ENCODE measurements at places on chromosomes 4 and X. TPM values are rescaled to one million over a fixed set of nuclear protein-coding genes. Genes with fewer than 3 reads are reported as not detected.

Gene FAM47A
- not detected for total RNA-seq

Gene PLXNB3
- 4.5 TPM for total RNA-seq

- DNase-seq, result no peak
Measured at GRCh38 chr4:138766332-138766731, 249.2 kb upstream of the NOCT start.

DNA sequence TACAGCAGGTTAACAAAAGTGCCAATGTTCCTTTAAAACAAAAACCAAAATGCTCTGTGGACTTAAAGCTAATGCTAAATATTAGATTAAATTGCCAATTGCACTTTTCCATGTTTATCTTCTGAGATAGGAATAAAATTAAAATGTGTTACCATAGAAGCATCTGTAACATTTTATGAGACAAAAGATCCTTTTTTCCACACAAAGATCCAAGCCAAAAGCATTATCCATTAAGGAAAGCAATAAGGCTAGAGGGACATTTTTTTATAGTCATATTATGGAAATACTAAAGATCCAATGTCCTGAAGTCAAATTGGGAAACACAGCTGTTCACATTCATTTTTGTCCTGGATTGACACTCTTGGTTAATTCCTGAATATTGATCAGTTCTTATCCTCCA, 73.6 kb downstream of the PALLD start:
- DNase-seq, result no peak

GRCh38 chr4:66300336-66300934, 630.1 kb upstream of the EPHA5 start:
- DNase-seq, result no peak

Gene OTUD5
- 30.0 TPM for total RNA-seq

GRCh38 chr4:142574306-142574705, 271.8 kb downstream of the INPP4B start:
- DNase-seq, result no peak

- DNase-seq, result no peak
Measured at GRCh38 chr4:66972087-66972486, 573.2 kb downstream of the CENPC start.

DNA sequence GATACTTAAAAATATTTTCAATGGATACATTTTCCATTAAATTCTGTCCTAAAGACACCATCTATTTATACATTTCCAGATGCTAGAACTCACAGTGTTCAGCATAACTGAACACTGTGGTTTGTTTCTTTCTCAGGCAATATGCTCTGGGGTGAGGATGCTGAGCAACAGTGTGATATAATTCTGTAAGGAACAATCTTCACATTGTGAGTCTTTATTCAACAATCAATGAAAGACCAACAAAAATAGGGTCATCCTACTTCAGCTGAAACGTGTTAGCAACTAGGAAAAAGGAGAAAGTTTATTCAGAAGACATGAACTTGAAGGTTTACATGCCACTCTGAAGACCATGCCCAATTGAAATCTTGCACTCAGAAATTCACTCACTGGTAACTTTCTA, 284.8 kb downstream of the UNC5C start:
- DNase-seq, result no peak

- DNase-seq, result no peak
Measured at GRCh38 chr4:2812612-2813354, 19.9 kb downstream of the SH3BP2 start.

GRCh38 chrX:130285069-130285620, 16.4 kb upstream of the ZNF280C start:
- DNase-seq, result no peak

Gene SYNPO2
- 0.37 TPM for total RNA-seq

GRCh38 chrX:94695910-94696309, 1021.9 kb downstream of the FAM133A start:
- DNase-seq, result no peak

Gene GRID2
- not detected for total RNA-seq

DNA sequence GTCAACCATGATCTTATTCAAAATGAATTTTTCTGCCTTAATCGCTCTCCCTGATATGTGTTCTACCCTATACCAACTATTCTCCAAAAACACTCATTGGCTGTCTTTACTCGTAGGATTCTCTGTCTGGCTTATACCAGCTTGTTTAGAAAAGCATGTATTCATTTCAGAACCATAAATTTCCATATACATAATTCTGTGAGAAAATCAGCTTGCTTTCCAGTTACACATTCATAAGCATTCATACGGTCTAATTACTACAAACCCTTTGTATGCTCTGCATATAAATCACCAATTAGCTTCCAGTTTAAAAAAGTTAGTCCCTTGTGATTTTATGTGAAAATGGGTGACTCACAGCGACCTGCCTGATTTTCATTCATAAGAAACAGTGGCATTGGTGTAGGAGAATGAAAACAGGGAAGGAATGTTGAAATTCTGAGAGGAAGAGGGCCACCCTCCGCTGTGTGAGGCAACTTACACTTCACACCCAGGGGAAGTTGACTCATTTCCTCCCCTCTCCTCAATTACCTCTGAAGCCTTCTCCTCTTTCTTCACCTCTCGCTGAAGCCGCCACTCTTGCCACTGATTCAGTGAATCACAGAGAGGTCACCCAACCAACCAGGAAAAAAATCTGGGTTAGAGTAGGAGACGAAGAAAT, 63.3 kb downstream of the MEPE start:
- DNase-seq, result peak; percentile 100

- DNase-seq, result no peak
Measured at GRCh38 chr4:38610966-38611431, 53.0 kb upstream of the KLF3 start.

DNA sequence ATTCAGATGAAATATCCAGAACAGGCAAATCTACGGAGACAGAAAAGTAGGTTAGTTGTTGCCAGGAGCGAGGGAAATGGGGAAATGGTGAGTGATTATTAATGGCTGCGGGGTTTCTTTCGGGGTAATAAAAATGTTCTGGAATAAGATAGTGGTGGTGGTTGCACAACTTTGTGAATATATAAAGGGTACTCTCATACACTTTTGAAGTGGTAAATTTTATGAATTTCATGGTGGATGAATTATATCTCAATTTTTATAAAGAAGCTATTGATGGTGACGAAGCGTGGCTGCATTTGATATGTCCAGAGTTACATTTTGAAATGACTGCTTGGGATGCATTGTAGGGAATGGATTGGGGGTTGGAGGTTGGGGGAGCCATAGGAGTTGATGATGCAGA, 16.3 kb downstream of the FAM47E start:
- no peak for DNase-seq

DNA sequence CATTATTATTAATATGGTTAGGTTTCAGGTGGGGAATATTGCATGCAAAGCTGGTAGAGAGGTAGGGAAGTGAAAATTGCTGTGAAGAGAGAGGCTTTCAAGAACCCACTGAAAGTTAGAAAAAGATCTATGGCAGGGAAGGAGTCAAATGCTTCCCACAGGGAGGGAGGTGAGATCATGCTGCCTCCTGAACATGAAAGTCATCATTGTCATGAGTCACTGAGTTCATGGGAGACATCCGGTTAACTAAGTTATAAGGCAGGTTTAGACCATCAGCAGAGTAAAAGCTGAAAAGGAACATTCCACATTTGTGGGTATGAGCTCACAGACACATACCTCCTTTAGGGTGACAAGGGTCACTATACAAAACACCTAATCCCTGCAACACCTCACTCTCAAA, 16.2 kb downstream of the GATB start:
- DNase-seq, result peak; percentile 96

GRCh38 chrX:41148553-41148952, 63.3 kb downstream of the USP9X start:
- DNase-seq, result peak; percentile 77

DNA sequence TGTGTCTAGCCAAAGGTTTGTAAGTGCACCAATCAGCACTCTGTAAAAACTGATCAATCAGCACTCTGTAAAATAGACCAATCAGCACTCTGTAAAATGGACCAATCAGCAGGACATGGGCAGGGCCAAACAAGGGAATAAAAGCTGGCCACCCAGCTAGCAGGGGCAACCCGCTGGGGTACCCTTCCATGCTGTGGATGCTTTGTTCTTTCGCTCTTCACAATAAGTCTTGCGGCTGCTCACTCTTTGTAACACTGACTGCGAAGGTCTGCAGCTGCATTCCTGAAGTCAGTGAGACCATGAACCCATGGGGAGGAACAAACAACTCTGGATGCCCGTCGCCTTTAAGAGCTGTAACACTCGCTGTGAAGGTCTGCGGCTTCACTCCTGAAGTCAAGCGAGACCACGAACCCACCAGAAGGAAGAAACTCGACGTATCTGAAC, 14.3 kb downstream of the HNRNPDL start:
- DNase-seq, result no peak

Gene ZCCHC18
- 1.2 TPM for total RNA-seq

DNA sequence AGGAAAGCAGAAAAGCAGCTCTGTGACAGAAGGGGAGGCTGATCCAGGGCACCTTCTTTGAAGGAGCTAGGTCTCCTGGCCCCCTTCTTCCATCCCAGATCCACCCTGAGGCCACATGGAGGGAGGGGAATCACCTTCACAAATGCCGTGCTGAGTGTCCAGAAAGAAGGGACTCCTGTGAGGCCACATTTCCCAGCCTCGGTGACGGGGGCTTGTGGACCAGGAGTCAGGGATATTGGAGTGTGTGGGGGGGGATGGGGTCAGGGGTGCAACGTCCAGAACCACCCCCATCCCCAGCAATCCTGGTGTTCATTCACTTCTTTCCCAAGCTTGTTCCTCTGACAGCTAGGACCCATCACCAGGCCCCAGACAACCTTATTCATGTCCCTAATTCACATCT, 4.7 kb downstream of the TIMM17B start:
- no peak for DNase-seq

GRCh38 chr4:167893531-167893930, 198.8 kb upstream of the ANXA10 start:
- no peak for DNase-seq

DNA sequence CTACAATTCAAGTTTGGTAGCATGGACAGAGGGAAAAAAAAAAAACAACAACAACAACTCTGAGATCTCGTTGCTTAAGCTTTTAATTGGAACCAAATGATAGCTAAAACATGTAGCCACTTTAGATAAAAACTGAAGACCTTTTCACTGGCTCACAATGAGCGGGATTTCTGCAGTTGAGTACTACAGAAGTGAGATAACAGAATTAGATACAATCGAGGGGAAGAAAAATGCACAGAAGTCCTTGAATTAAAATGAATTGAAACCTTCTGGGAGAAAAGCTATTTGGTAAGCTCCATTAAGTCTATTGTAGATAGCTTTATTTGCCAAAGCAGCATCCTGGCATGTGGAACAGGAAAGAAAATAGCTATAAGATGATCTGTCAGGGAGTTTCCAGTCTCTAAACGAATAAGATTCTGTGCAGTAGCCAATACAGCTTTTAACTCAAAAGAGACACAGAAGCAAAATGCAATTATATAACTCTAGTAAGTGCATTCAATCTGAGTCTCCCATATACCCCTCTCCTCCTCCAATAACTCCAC, 248.5 kb downstream of the ENOX2 start:
- DNase-seq, result no peak

Gene CLNK
- not detected for total RNA-seq

- no peak for DNase-seq
Measured at GRCh38 chrX:10798041-10798440, 177.7 kb upstream of the MID1 start.

- DNase-seq, result no peak
Measured at GRCh38 chr4:19298998-19299397, 952.7 kb upstream of the SLIT2 start.

DNA sequence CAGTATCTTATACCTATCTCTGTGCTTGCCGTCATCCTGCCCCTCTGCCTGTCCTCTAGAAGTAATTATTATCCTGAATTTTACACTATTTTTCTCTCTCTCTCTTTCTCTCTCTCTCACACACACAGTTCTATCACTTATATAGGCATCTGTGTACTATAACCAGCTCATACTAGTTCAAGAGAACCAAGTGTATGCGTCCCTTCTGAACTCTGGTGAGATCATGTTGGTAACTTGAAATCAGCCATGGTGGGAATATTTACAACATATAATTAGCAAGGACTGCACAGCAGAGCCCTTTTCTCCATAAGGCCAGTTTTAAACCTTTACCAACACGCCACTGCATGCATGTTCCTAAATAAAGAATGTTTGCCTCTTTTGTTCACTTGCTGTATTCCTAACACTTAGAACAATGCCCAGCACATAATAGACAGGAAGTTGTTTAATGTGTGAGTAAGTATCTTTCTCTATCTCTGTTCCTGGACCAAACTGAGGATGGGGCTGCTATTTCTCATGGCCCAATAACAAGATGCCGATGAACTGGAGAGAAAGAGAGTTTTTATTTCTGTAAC, 51.1 kb upstream of the IL21 start:
- DNase-seq, result no peak

DNA sequence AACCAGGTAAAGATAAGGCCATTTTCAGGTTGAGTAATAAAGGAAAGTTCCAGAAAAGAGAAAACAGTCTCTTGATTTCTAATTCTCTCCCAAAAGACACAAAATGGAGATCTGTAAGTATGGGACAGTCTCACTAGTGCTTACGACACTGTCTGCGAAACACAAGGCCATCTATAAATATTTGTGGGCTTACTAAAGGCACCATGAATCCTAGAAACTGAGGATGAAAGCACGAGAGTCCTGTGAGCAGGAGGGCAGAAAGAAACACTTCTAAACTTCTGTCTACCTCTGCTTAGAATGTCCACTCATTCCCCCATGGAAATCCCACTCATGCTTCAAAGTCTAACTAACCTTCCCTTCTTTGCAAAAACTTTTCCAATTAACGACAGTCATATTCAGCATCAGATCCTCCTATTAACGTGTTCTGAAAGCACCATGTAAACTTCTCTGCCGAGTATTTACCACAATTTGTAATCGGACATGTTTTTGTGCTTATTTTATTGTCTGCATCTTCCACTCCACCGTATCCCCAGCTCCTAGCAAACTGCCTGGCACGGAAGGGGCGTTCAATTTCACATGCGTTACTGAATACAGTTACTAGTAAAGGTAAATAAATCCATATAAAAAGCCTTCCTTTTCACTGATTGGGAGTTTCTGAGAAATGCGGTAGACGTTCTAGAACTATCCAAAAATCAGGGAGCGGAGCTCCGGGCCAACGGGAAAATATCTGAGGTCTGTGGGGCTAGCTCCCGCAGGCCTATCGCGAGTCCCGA, 665 bp downstream of the PSMD10 start:
- peak; percentile 0 for DNase-seq

DNA sequence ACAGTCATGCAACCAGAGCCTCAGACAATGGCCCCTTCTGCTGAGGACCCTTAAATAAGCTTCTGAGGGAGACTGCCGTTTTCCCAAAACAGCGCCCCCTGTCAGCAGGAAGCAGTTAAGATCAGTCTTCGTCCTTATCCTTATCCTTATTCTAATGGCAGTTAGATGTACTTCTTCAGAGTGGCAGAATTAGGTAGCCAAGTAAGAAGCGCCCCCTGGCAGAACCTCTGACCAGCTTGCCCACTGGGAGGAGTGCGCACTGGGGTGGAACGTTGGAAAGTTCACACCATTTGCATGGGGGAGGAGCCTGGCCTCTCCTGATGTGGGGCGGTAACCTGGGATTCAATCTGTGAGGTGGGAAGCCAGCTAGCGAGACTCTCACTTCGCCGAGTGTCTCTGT, 133.6 kb upstream of the QRFPR start:
- no peak for DNase-seq

DNA sequence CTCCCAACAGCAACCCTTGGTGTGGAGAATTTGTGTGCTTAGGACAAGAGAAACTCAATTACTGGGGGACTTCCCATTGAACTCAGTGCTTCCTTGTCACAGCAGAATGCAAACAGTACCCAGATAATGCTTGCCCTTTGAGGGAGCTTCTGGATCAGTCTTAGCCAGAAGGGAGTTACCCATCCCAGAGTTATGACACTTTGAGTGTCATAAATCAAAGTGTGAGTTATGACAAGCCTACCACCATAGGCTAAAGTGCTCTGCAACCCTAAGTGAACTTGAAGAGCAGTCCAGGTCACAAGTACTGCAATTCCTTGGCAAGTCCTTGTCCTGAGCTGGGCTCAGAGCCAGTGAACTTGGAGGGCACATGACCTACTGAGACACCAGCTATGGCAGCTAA, 1513.9 kb upstream of the PCDH10 start:
- no peak for DNase-seq
